ENCODE measurements at places on chromosomes 1 and 21.

DNA sequence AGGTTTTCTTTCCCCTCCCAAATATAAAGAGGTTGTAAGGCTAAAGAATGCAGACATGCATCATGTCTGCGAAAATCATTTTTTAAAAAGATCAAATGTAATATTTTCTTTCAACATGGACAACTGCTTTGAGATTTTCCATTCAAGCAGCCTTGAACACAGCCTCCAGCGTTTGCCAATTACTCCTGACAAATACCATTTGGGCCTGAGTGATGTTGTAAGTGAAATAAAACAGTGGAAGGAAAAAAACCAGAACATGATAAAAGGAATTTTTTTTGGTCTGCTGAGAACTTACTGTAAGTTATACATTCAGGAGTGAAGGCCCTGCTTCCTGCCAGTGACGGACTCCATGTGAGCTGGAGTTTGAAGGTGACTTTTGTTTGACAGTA, 37.2 kb downstream of the SETD4 start:
- DNase-seq: no peak

DNA sequence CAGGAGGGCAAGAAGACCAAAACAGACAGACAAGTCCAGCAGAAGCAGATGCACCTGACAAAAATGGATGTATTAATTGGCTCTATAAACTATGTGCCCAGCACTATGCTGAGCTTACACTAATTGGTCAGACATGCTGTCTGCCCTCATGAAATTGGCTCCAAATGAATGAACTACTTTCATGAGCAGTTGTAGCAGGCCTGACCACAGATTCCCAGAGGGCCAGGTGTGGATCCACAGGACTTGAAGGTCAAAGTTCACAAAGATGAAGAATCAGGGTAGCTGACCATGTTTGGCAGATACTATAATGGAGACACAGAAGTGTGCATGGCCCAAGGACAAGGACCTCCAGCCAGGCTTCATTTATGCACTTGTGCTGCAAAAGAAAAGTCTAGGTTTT, 14.5 kb downstream of the SLAMF7 start:
- DNase-seq: no peak

GRCh38 chr21:29477347-29477746, 178.6 kb downstream of the BACH1 start:
- no peak for DNase-seq

DNA sequence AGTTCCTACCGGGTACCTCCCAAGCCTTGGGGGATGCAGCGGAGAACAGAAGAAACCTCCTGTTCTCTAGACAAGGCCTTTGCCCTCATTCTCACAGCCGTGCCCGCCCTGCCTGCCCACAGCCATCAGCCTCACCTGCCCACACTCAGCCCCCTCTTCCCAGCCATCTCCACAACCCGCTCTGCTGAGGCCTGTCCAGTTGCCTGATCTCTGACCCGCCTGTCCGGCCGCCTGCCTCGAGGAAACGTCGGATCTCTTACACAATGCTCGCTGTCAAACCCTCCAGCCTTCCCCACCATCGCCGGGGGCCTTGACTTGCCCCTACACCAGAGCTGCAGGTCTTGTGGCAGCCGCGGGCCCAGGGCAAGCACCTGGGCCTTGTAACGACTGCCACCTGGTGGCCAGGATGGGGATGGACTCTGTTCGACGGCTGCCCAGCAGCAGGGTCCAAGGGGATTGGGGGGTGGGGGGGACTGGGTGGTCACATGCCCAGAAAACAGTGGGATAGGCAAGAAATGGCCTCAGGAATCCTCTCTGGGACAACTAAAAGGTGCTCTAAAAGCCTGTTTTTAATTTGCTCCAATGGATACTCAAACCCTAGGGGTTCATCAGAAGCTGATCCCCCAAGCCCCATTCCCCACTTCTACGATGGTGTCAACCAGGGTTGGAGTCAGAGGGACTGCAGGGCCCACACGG, 31.0 kb downstream of the SLC45A1 start:
- no peak for DNase-seq

DNA sequence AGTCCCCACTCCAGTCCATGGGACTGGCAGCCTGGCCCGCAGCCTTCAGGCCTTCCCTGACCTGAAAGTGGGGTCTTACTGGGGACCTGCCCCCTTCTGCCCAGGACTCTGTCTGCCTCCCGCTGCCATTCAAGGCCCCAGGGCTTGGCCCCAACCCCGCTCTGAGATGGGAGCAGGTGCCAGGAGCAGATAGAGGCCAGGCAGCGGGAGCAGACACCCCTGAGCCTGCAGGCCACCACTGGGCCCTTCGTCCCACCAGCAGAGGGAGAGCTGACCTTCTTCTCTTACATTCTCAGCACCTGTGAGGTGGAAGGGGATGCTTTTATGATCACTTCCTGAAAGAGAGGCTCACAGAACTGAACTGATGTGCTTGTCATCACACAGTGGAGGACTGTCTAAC, 62.2 kb upstream of the TINAGL1 start:
- DNase-seq: no peak

- no peak for DNase-seq
Observed at GRCh38 chr1:115744646-115745275, 23.8 kb downstream of the CASQ2 start.

DNA sequence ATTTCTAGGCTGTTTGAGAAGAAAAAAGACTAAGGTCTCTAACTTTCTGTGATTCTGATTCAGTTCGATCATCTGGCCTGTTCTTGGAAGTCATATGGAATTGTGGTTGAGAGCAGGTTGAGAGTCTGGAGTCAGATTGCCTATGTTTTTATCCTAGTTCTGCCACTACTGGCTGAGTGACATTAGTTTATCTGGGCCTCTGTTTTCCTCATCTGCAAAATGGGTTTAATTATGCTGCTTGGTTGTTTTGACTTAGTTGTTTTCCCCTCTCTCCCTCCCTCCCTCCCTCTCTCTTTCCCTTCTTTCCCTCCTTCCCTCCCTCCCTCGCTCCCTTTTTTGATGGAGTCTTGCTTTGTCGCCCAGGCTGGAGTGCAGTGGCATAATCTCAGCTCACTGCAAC, 6.2 kb downstream of the MACF1 start:
- no peak for DNase-seq

DNA sequence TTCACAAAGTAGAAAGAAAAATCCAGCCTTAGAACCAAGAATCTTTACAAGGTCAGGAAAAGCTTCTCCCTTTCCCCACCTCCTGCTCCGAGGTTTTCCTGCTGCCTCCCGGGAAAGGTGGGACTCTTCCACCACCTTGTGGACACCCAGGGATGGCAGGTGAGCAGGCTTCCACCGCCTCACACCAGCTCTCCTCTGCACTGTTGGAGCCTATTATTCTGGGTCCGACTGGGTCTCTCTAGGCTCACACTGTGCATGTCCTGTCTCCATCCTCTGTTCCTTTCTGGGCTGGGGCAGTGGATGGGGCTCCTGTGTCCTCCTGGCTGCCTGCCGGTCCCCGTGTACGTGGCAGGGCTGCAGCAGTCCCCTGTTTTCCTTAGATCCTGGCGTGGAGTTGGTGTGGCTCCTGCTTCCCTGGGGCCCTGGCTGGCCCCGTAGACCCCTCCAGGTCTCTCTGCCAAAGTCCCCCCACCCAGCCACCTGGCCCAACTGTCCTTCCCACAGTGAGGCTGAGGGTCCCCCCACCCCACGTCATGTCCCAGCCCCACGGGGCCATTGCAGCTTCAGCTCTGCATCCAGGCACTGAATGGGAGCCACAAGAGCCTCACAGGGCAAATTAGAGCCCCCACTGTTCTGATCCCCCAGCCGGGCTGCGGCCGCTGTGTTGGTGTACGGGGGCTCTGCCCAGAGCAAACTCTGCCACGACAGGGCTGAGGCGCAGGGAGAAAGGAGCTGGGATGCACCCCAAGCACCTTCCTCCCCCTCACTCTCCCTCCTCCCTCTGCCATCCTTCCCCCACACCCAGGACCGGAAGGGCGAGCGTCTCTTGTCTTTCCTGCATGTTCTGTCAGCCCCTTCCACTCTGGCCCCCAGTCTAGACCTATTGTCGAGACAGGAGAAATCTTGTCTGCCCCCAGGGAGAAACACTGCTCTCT, 3.3 kb upstream of the SLC45A1 start:
- no peak for DNase-seq

GRCh38 chr1:116771997-116772647, 17.9 kb downstream of the CD2 start:
- no peak for DNase-seq

- DNase-seq: no peak
Observed at GRCh38 chr1:215358356-215358755, 208.7 kb upstream of the KCTD3 start.

GRCh38 chr1:165837838-165838364, 10.5 kb downstream of the UCK2 start:
- DNase-seq: no peak

DNA sequence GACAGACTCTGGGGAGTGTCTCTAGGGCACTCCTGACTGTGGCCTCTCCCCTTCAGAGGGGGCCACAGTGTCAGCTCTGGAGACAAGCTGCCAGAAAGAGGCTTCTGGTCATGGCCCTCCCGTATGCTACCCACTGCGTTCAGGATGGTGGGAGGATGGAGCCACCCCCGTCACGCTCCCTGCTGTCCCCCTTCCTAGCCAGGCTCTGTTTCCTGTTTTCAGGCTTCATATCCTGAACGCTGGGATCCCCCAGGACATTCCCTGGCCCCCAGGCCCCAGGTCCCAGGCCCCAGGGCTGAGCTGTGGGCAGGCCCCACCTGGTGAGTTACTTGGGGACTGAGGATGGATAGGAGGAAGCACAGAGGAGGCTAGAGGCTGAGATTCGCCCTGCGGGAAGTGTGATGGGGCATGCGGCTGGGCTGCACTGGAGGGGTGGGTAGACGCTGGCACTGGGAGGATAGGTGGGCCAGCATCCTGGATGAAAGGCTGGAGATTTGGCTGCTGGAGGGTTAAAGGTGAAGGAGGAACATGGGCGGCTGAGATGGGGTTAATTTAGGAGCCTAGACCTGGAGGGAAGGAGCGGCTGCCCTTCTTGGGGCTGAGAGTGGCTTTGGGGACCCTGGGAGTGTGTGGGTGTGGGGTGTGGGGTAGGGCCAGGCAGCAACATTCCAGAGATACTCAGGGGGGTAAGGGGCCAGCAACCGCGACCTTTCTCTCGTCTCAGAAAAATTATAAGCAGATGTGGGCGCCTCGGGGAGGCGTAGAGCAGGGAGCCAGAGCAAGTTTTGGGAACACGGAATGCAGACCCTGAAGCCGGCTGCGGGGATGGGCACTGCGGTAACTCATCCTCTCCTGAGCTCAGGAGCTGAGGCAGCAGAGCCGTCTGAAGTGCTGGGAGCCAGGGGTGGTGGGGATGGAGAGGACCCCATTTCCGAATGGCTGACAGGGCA, 8.7 kb downstream of the PEAR1 start:
- DNase-seq: no peak

- peak; percentile 21 for DNase-seq
Observed at GRCh38 chr1:151762941-151763921, at the start of gene MRPL9. Gene MRPL9, minus strand, starts transcription at chr1:151763496. Its CDS starts 17 bp downstream, at chr1:151763479.

DNA sequence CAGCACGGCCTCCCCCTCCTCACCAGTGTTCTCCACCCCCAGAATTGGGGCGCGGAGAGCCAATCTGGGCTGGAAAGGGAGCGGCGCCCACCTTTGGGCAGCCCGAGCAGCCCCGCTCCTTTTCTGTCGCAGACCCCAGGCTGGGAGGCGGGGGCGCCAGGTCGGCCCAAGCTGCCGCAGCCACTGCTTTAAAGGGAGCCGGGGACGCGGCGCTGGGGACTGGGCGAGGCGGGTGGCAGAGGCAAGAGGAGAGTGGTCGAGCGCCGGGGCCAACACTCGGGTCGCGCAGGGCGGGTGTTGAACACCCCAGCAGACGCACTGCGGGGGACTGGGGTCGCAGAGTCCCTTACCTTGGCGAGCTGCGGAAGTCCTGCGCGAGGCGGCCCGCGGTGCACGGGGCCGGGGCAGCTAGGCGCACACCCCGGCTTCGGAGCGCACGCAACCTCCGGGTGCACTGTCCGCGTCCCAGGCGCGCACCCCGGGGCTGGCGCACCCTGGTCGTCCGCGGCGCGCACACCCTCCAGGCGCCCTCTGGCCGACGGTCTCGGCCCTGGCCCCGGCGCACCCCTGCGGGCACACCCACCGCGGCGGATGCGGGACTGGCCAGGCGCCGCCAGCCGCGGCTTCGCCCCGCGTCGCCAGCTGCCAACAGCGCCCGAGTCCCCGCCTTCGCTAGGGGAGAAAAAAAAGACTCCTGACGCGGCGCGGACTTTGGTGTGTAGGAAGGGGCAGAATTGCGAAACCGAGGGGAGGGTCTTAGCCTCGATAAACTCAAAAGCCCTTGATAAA, at the start of gene KANK4:
Gene KANK4, minus strand, starts transcription at position 679 of the 789 bp plus-strand sequence. CDS start 37,870 bp downstream, outside the sequence.
- no peak for DNase-seq

- no peak for DNase-seq
Observed at GRCh38 chr21:41664881-41665765, 101.7 kb downstream of the RIPK4 start.

GRCh38 chr1:38586993-38587646, 272.5 kb downstream of the RRAGC start:
- DNase-seq: no peak

- no peak for DNase-seq
Observed at GRCh38 chr1:230215031-230215430, 148.0 kb downstream of the GALNT2 start.

DNA sequence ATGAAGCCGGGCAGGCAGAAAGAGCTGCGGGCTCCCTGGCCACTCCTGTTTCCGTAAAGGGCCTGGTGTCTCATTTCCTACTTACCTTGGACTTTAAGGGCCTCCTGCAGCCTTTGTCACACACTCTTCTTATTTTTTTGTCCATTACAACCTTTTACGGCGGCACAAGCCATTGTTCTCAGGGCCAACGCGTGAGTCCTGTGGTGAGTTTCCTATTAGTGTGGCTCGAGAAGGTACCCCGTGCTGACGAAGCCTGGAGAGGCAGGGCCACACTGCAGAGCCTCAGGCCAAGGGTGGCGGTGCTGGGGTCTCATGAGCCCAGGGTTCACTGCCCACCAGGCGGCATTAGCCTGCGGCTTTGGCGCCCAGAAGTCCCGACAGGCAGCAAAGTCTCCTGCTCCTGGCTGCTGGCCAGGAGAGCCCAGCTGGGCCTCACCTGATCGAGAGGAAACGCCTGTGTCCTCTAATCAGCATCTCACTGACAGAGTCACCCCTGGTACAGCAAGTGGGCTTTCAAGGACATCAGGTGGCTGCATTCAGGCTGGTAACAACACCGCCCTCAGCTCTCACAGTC, 62.0 kb downstream of the SIK1 start:
- DNase-seq: no peak

- DNase-seq: no peak
Observed at GRCh38 chr1:230243583-230244353, 176.7 kb downstream of the GALNT2 start.

DNA sequence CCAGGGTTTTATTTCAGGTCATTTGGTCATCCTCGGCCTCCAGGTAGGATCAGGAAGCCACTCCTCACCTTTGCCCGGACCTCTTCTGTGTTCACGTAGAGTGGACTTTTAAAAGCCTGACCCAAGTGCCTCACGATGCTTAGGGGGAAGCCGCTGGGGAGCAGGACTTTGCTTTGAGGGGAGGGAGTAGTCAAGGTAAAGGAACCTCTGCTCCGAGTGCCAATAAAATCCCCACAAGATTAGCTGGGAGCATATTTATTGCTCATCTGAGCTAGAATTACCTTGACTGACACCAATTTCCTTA, 603 bp upstream of the DHRS3 start:
- DNase-seq: no peak

- no peak for DNase-seq
Observed at GRCh38 chr1:7319196-7319595, 451.9 kb upstream of the VAMP3 start.
